Frontal cortex (tissue), 4 donors: ENCODE measurements at places on chromosomes 1 and 21.

DNA sequence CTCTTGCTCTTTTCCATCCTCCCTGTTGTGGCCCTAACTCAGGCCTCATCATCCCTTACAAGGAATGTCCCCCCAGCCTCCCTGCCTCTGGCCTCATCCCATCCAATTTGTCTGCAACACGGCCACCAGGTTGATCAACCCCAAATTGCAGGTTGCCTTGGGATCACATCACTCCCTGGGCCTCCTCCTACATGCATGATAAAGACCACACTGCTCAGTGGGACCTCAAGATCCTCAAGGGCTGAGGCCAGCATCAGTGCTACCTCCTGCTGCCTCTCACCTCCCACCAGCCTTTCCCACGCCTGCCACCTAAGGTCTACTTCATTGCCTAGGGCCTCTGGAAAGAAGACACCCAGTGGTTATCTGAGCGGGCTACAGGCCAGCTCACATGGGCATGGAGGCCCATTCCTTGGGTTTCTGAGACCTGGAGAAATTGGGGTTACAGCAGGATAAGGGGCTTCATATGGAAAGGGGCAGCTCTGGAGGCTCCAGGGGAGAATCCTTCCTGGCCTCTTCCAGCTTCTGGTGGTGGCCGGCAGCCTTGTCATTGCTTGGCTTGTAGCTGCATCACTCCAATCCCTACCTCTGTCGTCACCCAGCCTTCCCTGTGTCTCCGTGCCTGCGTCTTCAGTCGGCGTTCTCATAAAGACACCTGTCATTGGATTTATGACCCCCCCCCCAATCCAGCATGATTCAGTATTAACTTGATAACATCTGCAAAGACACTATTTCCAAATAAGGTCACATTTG, 60.5 kb downstream of the KLHDC7A start:
- DNase-seq: no peak

DNA sequence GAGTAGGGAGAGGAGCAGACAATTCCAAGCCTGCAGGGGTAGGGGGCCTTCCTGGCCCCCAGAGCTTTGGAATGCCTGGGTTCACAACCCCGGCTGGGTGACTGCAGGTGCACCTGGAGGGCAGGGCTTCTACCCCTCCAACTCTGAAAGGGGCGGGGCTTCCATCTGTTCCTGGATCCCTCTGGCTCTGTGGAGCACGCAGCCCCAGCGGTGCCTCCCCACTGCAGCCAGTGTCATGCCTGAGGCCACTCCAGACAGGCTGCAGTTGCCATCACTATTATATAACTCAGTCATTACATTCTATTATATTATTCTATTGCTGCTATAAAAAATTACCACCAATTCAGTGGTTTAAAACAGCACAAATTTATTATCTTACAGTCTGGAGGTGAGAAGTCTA, 12.5 kb upstream of the FNBP1L start:
- no peak for DNase-seq

- DNase-seq: no peak
These were observed 390.9 kb downstream of the KCNH1 start for GRCh38 chr1:210743038-210743437.

DNA sequence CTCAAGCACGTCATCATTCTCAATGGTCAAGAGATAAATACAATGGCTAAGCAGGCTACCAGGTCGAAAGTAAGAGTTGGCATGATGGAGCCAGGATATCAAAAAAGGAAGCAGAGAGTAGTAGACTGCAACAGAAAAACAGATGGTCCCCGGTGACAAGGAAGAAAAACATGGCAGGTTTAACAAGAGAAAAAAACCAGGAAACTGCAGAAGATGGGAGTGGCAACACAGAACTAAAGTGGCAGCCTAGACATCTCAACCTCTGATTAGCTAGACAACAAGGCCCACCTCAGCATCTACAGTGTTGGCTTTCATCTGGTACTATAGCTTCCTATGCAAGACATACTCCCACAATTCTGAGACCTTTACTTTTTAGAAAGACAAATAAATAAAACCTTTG, 3.1 kb downstream of the UBR4 start:
- DNase-seq: no peak

- no peak for DNase-seq
These were observed 25.8 kb upstream of the VPS26C start for GRCh38 chr21:37292941-37293340.
